ENCODE measurements at places on chromosomes 3 and 15.

DNA sequence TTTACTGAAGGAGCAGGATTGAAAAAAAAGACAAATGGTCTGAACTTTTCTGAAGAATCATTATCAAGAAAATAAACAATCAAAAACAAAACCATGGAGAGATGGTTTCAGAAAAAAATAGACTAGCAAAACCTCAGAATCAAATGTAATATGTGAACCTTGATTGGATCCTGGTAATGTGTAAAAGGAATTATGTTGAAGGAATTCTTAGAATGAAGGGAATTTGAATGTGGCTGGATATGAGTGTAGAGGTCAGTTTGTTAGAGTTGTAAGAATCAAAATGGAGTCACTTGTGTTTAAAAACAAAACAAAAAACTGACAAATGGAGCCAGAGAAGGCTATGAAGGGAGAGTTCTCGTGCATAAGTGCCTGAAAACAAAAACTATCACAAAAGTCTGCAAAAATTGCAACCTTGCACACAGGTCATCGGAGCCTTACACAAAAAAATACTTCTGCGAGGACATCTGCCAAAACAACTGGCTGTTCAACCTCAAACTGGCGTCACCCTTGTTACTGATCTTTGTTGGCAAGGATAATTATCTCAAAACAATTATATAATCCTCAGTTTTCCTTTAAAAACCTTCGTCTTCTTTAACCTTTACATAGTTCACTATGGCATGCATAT lies 19.1 kb upstream of the ATP13A3 start:
- no peak for DNase-seq

DNA sequence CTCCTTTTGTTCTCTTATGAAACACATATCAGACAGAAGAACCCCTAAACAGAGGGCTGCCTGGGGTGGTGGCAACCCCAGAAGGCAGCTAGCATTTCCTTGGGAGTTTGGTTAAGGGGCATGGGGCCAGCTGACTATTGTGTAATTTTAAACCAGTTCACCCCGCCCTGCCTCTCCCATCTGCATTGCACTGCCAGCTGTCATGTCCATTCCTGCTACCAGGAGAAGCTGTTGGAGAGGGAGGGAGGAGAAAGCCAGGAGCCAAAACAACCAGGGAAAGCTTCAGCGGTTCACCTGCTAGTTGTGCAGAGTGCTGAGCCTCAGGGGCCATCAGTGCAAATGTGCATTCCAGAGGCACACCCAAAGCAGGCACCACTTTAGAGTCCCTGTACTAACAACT lies 47.6 kb upstream of the ATP1B3 start:
- DNase-seq: no peak

DNA sequence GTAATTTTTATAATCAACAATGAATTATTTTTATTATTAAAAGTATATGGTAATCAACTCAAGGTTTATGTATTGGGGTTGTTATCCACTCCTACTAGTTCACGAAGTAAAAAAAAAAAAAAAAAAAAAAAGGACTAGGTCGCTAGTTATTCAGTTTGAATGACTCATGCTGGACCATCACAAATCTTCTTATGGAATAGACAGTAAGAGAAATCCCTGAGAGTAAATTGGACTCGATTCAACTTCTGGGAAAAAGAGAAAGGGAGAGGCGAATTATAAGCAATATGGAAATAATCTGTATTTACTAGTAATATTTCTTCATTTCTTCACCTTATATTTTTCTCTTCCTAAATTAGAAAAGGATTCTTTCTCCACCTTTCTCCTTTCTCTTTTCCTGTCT lies 2.0 kb downstream of the MYEF2 start:
- no peak for DNase-seq

GRCh38 chr3:4504340-4505261 lies 11.5 kb downstream of the ITPR1 start:
- no peak for DNase-seq

GRCh38 chr3:20323307-20323927 lies 137.4 kb upstream of the SGO1 start:
- no peak for DNase-seq

DNA sequence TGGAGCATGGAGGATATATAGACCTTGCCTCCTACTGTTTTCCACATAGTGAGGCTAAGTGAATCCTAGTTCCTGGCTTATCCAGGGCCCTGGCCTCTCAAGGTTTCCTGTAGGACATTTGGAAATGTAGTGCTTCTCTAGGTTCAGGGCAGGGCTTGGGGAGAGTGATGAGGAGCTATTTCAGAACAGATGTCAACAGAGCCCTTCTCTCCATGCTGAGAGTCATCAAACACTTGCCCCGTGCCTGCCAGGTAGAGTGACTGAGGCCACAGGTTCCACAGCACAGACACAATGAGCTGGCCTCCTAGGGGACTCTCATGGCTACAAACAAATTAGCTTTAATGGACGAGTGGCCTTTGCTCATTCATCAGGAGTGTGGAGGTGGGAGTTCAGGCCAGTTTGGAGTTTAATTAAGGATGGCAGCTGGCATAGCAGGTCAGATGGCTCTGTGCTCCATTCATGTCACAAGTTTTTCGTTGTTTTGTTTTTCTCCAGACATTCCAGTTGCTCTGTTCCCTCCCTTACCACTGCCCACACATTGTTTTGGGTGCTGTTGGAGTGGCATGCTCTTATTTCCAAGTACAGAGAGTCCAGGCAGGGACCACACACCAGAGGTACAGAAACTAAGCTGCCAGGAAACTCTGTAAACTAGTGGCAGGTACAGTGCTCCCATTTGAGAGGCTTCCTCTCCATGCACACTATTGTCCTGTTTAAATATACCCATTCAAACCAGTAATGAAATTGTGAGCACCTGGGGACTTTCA lies 189.8 kb downstream of the RYR3 start:
- DNase-seq: peak; percentile 26

DNA sequence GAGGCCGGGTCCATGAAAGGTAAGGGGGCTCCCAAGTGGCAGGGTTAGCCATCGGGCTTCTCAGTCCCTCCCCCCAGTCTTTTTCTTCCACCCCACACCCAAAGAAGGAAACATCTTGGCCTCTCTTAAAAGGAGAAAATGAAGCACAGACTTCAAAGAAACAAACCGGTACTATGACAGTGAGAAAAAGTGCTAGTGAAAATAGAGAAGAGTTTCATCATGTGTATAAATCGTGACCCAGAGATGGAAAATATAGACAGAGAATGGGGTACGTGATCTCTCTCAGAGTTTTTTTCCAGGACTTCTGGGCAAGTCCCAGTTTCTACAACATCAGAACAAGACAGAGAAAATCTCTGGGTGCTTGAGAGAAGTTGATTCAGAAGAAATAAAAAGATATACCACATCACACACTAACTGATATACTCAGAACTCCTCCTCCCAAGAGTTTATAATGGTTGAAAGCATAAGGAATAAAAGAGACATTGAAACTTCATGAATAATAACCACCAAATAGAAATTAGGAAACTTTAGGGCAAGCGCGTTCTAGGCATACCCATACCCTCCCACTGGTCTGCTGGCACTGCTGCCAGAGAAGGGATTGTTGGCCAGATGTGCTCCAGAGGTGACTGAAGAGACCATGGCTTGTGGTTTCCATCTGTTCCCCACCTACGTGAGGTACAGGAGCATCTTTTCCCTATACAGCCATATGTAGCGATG lies 318.9 kb upstream of the CHRM5 start:
- no peak for DNase-seq

GRCh38 chr3:186057594-186057993 lies 51.3 kb downstream of the ETV5 start:
- no peak for DNase-seq

DNA sequence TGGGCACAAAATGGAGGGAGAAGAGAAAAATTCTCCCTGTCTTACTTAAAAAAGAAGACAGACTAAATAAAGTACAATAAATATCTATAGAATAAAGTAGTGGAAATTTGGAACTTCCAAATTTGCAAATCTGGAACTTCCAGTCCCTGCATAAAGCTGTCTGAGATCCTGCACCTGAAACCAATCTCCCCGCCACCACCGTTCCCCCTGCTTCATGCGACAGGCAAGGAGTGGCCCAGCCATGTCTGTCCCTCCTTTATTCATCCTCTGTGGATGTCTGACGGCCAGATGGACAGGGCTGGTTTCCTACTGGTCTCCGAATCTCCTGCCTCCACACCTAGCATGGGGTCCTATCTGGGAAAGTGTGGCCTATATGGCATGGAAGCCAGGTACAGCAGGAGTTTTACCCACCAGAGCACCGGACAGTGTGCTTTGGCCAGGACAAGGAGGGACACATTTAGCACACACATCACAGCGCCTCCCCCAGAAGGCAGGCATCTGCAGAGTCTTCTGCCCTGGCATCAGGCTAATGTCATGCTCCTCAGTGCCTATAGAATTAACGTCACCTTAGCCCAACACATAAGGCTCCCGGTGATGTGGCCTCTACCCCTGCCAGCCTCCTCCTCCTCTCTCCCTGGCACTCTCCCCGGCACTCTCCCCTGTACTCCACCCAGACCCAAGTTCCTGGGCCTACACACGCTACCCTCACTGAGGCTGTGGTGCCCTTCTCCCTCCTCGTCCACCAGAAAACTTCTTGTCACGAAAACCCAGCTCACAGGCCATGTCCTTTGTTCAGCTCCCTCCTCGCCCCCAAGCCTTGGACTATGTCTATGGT lies 170.8 kb downstream of the XXYLT1 start:
- no peak for DNase-seq

DNA sequence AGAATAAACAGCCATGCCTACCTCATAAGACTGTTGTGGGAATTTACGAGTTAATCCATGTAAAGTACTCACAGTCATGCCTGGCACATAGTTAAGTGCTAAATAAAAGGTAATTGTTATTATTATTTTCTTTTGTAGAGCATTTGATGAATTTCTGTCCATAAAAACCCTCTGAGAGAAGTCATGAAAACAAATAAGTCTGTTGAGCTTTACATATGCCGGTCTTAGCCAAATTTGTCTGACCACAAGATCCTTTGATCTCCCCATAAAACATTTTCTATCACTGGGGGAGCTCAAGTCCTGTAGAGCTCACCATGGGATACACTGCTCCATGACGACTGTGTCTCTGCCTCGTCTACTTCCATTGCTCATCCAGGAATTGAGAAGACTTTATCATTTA lies 114.0 kb downstream of the MAGI1 start:
- DNase-seq: no peak

DNA sequence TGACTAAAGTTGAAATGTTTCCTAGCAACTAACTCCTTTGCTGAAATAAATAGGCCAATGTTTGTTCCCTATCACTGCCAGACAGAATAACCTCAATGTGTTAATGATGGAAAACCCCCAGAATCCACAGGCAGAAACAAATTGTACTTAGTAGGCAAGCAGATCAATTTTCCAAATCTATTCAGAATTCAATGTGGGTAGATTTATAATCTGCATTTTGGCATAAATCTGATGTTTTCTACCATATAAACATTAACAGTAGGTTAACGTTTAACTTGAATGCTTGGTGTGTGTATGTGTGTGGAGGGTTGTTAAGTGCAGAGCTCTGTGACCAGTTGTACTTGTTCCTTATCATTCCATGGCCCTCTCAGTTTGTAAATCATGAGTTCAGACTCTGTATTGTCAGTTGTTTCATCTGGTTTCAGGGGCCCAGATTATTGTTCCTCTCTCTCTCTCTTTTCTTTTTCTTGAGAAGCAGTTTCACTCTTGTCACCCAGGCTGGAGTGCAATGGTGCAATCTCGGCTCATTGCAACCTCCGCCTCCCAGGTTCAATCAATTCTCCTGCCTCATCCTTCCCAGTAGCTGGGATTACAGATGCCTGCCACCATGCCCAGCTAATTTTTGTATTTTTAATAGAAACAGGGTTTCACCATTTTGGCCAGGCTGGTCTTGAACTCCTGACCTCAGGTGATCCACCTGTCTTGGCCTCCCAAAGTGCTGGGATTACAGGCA lies 32.8 kb downstream of the PLSCR1 start:
- peak; percentile 49 for DNase-seq

GRCh38 chr3:102059145-102059943 lies 210.0 kb downstream of the NFKBIZ start:
- no peak for DNase-seq

DNA sequence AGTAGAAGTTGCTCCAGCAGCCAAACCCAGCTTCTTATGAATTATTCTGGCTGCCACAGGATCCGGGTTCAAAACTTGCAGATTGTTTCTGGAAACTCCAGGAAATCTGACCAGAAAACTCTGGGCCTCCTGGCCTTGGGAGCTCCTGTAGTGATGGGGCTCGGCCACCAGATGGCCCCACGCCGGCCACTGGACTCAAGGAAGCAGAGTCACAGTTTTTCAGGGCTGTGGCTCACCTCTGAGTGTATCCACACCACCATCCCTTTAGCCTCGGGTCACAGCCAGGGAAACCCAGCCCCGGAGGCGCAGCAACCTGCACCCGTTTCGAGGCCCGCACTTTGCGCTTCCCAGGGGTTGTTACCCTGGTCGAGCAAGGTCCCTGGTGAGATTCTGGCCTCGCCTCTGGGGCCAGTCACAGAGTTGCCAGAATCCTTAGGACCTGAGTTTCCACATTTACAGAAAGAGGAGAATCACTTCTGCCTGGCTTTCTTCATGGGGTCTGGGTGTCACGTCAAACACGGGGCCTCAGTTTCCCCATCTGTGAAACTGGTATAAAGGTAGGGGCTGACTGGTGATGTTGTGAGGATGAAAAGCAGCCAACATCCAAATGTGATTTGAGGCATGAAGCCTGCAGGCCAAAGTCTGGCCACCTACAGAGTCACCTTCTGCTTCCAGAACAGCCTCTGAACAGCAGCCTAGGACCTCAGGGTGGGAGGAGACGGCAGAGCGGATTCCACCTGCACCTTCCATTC lies 53.5 kb upstream of the LCTL start:
- peak; percentile 67 for DNase-seq

DNA sequence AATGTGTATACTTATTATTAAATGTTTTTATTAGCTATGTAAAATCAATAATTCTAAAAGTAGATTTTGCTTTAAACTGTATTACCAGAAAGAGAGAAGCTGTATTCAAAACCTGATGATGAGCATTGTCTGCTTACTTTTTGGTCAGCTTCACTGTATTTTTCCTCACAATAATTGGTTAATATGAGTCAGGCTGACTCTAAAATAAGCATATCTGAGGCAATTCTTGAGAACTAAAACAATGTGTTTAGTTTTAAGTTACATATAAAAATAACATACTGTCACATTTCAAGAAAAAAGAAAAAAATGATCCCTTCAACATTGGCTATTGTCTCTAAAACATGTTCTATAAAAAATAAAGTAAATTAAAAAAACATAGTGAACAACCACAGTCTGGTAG lies 66.1 kb downstream of the EPHA3 start:
- no peak for DNase-seq
